ENCODE measurements at places on chromosomes 7 and 10.

DNA sequence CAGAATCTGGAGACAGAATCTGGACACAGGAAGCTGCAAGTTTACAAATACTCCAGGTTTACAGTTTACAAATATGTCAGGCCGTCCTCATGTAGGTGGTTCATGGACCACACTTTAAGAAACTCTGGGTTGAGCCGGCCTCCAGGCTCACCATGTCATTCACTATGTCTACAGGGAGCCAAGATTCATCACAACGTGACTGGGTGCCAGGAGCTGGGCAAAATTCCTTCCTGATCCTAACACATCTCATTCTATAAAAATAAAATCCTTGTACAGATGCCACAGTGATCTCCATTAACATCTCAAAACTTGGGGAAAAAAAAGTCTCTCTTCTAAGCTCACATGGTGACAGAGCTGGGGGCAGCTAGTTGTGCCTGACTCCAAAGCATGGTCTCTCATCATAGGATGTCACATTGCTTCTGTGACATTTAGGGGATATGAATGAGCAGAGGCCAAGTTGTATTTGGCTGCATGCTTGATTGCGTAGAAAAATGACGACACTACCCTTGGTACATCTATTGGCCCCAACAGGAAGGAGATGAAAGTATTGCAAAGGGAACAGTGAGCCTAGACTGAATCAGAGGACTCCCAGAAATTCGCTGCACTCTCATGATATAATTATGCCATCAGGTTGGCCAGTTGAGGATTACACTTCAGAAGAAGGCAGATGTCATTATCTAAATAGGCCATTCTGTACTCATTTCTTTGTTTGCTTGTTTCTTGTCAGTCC is 35.9 kb downstream of the MTURN start:
- no peak for DNase-seq

DNA sequence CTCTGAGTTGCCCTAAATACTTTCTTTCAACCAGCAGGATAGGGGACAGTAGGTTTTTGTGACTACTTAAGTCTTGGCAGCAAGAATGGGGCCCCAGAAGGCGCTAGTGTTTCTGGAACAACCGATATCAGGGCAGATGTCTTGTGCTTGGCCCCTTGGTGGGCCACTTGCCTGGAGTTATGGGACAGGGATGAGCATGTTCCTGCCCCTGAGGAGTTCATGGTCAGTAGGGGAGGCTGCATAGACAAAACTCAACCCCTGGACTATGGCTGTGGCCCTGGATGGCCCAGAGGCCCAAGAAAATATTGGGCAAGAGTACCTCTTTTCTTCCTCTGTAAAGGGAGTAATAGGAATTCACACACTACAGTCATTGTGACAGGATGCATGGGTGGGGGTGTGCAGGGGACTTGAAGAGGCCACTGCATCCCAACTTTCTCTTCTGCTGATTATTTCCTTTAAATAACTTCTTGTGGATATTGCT is 57.7 kb upstream of the IGFBP3 start:
- no peak for DNase-seq

DNA sequence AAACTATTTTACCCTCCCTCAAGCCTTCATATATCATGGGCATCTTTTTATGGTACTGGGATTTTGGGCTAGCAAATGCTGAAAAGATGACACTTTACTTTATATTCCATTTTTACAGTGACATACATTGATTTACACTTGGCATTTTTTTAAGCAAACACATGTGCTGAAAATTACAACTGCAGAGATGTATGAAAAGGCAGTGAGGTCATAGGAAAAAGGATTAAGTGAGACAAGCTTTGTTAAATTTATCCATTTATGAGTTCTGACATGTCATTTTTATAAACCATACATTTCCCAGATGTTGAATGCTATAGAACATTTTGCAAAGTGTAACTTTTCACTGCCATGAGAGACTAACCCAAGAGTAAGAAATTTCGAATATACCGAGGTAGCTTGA is 68.8 kb upstream of the RSU1 start:
- DNase-seq: no peak

- peak; percentile 39 for DNase-seq
Observed at GRCh38 chr10:89655722-89656121, 10.7 kb upstream of the PANK1 start.

DNA sequence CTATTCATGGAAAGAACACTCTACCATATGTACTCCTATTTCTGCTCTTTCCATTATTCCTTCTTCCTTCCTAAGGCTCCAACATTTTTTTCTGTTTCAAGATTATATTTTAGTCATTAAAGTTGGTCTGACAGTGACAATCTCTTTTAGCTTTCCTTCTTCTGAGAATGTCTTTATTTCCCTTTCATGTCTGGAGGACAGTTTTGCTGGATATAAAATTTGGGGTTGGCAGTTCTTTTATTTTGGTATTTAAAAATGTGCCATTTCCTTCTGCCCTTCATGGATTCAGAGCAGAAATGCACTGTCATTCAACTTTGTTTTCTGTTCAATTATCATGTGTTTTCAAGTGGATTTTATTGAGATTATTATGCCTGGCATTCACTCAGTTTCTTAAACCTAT is 53.1 kb downstream of the VSTM4 start:
- DNase-seq: no peak

- no peak for DNase-seq
Observed at GRCh38 chr10:6234371-6234770, 31.6 kb downstream of the PFKFB3 start.

GRCh38 chr10:113911113-113911512 is 56.7 kb downstream of the NHLRC2 start:
- DNase-seq: no peak

DNA sequence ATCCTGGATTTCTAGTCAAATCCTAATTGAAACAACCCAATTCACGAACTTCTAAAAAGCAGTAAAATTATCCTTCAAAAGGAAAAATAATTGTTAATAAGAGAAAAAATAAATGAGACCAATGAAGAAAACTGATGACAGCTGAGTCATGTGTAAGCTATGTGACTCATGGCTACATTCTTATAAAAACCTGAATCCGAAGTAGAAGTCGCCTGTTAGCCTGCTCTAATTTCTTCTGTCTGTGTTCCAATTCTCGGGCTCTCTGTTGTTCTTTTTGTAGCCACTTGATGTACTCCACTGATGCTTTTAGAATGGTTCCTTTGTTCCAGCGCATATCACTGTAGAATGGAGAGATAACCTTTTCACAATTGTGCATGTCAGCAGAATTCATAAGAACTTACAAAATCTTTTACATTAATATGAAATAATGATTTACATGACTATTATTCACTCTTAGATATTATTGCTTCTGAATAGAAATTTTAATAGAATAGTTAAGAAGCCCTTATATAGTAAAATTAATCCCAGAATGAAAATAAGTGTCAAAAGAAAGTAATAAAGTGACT is 88.8 kb downstream of the TFEC start:
- no peak for DNase-seq

DNA sequence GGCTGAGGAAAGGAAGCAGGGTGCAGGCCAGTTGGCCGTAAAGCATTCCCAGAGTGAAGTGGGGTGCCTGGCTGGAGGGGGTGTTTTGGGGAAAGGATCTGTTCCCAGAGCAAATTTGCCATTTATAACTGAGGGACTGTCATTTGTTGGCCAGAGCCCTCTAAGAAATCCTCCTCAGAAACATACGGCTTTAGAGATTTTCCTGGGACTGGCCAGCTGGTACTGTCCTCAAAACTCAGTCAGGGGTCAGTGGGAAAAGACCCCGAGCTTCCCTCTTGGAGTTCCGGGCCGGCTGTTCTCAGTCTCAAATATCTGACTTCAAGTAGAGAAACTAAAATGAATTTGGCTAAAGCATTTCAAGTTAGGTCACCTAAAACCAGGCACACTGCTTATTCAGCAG is 55.9 kb downstream of the ETV1 start:
- DNase-seq: no peak

DNA sequence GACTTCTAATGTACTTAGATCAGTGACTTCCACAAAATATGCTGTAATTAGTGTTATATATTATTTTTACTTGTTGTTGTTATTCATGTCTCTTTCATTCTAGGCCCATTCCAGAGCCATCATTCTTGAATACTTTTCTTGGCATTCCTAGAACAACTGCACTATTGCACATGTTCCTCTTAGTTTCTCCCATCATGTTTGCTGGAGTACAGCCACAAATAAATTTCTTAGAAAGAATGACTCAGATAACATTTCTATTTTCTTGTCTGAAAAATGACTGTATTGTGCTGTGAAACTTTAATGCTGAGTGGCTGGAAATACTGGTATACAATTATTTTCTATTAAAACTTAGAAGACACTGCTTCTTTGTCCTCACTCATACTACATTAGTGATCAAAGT is 651.0 kb upstream of the STEAP1 start:
- DNase-seq: no peak

- DNase-seq: no peak
Observed at GRCh38 chr10:64211466-64211865, 690.3 kb downstream of the REEP3 start.

GRCh38 chr10:114102256-114102655 is 58.6 kb downstream of the ADRB1 start:
- DNase-seq: no peak

- DNase-seq: no peak
Observed at GRCh38 chr7:82389876-82390275, 53.7 kb downstream of the CACNA2D1 start.

GRCh38 chr7:44378744-44379143 is 53.4 kb upstream of the CAMK2B start:
- no peak for DNase-seq

DNA sequence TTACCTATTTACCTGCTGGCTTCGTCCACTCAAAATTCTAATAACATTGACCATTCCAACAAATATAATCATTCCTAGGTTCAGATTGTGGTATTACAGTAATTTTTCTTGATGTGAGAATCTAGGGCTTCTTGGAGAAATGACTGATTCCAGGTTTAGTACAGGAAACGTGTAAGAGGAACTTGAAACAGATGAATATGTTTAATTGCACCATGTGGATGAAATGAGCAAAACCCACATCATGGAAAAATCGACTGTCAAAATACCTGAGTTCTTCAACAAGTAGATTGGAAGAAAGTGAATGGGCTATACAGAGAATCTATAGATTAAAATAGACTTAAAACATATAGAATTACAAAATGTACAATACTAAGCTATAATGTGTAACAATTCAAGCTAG is 24.9 kb upstream of the OR9A4 start:
- no peak for DNase-seq

DNA sequence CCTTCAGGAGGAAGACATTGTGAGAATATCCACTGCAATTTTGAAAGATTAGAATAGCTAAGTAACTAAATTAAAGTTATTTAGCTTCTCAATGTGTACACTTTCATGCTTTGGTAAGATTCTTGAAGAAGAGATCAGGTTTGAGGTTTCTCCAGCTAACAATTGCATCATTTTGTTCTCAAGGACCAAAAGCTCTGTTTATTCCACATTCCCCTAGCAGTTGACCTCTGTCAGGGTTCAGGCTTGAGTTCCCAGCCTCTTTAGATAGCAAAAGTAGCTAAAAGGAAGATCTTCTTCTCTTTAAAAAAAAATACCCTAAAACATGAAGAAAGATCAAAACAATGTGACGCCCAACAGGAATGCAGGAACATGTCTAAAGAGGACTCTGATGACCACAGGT is 179.4 kb upstream of the IGFBP3 start:
- DNase-seq: no peak

DNA sequence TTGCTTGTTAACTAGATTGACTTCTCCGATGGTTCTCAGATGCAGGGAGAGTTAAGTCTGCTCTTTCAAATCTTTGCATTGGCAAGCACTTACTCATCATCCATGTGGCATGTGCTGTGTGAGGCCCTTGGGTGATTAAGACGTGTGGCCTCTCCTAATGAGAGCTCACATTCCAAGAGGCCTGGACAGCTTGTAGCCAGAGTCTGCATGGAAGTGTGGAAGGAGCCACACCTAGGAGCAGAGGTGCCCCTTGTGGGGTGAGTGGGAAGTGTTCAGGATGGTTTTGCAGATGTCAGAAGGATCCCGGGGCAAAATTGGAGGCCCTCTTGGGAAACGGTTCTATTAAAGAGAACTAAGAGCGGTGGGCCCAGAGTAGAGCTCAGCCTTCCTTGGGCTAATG is 225.9 kb downstream of the PAXIP1 start:
- DNase-seq: no peak

DNA sequence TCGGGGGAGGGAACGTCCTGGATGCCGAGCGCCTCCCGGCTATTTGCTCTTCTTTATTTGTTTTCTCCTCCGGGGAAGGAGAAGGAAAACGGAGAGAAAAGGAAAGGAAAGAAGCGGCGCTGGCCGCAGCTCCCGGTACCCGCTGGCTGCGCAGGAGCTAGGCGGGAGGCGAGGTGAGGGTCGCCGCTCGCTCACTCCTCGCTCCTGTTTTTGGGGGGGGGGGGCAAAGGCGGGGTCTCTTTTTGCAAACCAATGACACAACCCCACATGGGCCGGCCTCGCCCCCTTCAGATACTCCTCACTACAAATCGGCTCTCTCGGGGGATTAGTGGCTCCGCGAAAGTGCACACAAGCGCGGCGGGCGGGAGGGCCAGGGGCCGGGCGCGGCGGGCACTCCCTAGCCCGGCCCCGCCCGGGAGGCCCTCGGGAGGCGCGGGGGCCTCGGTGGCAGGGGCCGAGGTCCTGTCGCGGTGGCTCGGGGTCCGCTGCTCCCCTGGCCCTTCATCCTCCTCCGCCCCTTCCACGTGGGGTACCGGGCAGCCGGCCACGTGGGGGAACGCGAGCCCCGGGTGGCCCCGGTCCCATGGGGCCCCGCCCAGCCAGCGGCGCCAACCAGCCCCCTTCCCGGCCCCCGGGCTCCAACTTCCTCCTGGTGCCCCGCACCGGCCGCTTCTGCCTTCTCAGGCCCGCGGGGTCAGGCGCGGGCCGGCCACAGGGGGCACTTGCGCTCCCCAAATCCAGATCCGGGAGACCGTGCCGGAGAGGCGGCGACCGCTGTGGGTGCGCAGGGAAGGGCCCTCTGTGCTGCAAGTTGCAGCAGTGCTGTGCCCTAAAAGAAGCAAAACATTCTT is 718 bp upstream of the CTBP2 start:
- peak; percentile 67 for DNase-seq

DNA sequence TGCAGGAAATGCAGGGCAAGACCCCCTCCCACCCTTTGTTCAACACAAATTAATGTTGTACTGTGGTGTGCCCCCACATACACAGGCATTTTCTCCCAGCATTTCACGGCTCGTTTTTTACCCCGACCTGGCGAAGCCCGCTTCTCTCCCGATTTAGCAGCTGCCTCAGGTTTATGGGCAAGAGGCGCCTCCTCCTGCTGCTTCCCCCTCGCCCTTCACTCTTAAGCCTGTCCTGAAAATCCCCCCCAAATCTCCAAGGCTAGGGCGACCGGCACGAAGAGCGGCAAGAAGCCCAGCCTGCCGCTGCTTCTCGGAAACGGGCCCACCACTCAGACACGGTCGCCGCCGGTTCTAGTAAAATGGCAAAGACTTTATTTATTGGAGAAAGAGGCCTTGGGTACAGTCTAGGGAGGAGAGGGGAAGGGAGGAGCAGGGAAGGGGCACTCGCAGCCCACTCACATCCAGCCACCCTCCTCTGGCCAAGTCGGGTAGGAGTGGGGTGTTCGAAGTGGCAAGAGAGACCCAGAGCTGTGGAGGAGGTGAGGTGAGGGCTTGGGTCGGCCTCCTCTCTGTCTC is 3.3 kb downstream of the LBX1 start:
- DNase-seq: no peak

Measured in NT2/D1 (cell line).